ENCODE measurements at places on chromosomes 3 and 15.

DNA sequence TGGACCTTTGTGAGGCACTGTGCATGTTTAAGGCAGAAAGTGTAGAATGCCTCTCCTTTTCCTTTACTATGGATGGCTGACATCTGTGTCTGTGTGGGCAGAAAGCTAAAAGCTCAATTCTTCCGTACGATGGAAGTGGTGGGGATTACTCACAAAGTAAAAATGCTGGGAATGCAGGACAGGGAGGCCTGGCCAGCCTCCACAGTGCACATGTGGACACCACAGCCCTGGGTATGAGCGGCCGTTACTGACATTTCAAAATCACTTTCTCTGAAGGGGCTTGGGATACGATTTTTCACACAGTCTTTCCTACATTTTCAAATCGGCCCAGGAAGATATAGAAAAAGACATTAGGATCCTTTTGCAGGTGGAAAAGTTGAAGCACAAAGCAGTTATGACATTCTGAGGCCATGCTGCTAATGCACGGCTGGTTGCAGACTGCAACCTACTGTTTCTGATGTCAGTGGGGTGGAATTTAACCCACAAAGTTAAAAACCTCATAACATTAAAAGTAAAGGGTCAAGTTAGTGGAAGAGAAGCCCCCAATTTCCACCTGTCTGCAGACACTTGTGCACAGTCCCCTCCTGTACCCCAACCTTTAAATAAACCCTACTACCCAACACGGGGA, 27.9 kb downstream of the EHD4 start:
- DNase-seq: no peak

DNA sequence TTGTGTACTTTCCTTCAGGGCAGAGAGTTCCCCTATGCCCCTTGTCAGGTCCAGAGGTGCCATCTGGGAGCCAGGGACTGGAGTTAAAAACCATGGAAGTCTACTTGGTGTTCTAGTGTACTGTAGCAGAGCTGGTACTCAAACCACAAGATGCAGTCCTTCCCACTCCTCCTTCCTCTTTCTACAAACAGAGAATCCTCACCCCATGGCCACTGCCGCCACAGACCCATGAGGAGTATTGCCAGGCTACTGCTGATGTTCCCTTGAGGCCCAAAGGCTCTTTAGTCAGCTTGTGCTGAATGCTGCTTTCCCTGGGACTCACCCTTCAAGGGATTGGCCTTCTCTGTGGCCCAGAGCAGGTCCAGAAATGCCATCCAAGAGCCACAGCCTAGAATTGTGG, 229.2 kb upstream of the ZPLD1 start:
- no peak for DNase-seq

DNA sequence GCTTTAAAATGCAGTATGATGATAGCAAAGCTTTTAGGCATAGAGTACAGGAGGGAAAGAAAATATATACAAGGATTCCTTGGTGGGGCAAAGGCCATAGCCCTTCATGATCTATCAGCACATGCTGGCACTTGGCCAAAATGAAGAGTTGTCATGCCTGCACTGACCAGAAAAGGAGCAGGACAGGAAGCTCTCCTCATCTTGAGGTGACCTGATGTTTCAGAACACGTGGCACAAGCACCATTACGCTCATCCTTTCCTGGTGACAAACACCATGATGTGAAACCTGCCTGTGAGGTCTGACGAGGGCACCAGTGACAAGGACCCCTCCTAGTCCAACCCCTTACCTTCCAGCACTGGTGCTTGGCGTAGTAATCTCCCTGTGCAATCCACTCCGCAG, 77.9 kb upstream of the DCLK3 start:
- DNase-seq: no peak

DNA sequence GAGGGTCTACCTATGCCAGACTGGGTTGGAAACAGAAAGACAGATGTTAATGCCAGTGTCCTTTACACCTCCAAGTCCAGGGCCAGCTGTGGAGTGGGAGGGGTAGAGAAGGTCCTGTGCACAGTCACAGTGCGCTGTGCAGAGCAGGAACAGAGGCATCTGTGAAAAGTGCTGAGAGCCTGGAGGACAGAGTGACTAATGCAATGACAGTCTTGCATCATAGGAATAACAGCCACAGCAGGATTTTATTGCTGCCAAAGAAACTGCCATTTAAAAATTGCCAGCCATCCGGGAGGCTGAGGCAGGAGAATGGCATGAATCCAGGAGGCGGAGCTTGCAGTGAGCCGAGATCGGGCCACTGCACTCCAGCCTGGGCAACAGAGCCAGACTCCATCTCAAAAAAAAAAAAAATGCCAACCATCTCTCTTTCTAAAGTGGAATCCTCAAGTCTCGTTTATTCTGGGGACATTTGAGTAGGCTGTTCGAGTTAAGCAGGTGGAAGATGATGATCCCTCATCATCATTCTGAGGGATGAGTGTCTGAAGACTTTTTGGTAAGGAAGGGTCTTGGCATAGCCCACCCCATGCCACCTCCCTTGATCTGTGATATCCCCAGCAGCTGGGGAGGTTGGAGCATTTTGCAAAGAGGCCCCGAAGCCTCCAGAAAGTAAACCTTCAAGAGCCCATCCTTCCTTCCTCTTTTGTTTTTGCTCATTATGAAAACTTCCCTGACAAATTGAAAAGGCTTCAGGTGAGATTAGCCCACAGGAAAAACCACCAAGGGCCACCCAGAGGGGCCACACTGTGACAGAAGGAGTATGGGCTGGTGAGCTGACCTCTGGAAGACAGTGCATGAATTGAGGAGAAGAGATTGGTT, 7.7 kb downstream of the CCR2 start:
- no peak for DNase-seq

- DNase-seq: no peak
Measured at GRCh38 chr3:193165431-193166120, 75.4 kb upstream of the PLAAT1 start.

DNA sequence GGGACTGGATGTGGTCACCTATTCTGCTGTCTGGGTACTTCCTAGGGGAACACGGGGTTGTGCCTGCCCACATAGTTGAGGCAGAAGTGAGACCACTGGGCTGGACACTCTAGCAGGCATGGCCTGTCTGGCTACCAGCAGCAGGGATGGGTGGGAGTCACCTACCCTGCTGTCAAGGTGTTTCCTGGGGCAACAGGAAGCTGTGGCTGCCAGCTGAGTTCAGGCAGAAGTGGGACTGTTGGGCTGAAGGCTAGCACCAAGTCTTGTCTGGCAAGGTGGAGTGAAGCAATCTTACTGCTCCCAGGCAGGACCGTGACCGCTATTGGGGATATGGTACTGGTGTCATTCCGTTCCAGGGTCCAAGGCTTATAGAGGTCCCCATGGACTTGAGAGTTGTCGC, 20.3 kb upstream of the ZDHHC23 start:
- DNase-seq: no peak

DNA sequence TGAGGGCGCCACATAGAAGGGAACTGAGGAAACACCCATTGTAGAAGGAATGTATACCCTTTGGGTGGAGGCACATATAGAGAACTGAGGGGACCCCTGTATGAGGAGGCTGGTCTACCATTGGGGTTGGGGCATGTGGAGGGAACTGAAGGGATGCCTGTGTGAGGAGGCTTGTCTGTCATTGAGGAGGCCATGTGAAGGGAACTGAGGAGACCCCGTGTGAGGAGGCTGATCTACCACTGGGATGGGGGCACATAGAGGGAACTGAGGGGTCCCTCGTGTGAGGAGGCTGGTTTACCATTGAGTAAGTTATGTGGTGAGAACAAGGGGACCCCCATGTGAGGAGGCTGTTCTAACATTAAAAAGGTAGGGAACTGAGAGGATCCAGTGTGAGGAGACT, 156.1 kb downstream of the FBLN2 start:
- DNase-seq: no peak

- no peak for DNase-seq
Measured at GRCh38 chr3:39718674-39719595, 90.5 kb upstream of the MYRIP start.

DNA sequence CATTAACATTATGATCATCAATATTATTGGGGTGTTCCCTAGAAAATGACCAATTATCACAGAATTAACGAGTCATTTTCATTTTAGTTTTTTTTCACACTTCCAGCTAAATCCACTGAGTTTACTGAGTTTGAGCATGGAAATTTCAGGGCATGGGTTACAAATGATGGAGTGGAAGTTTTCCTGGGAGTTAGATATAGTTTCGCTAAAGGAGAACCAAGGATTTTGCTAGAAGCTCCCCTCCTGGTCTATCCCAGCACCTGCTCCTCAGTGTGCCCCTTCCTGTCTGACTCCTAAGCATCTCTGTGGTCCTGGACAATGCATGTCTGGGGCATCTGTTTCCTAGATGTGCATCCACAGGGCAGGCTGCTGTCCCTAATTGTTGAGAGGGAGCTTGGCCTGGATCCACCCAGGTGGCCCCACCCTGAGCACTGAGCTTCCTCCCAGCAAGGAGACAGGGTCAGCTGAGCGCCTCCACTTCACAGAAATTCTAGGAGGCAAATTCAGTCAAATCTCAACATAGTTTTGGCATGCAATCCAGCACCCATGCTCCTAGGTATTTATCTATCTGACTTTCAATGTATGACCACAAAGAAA, 102.3 kb upstream of the GOLGA6L6 start:
- DNase-seq: no peak

DNA sequence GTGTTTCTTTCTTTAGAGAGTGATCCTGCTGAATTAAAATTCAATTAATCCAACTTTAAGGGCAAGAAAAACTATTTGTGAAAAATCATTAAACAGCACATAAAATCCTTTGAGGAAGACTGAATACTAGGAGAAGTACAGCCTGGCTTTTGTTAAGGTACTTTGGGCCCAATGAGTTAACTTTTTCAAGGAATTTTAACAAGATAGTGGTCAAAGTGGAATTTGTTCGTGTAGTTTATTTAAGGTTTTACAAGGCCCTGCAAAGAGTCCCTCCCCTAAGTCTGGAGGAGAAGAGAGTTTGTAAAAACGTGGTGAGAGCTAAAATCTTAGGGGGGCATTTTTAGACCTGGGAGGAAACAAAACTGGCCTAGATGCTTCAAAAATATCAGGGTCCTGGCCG, 26.0 kb upstream of the TRIM71 start:
- no peak for DNase-seq

Measured in stimulated activated CD4-positive, alpha-beta T cell treated with anti-CD3 and anti-CD28 coated beads, Interleukin-1b, Interleukin-23, amount 100 ng/mL, for 1 hour (primary cell).